ENCODE measurements at places on chromosomes 5 and 9.

- DNase-seq: no peak
These were observed 1141.0 kb downstream of the CDH12 start for GRCh38 chr5:21711866-21712758.

DNA sequence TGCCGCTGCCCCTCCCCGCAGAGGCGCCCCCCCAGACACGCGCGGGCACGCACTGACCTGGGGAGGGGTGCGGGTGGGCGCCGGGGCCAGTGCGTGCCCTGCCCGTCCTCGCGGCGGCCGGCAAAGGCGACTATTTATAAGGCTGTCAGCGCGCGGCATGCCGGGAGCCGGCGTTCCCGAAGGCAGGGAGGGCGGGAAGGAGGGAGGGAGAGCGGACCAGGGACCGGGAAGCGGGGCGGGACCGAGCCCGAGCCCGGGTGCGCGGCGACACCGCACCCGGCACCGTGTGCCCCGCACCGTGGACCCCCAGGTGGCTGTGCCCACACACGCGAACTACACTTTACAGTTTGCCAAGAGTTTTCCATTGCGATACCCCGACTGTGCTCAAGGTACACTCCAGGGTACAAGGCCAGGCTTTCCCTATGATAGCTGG is at the start of gene AK1:
AK1 (minus strand) TSS at position 110 of the 433 bp plus-strand sequence. CDS start 3,058 bp downstream, outside the sequence.
- peak; percentile 38 for DNase-seq

GRCh38 chr9:126636983-126637798 is 23.5 kb downstream of the LMX1B start:
- no peak for DNase-seq

GRCh38 chr9:37769995-37770394 is 14.9 kb downstream of the EXOSC3 start:
- DNase-seq: no peak

- DNase-seq: no peak
These were observed 174.6 kb downstream of the GDNF start for GRCh38 chr5:37665272-37665671.

DNA sequence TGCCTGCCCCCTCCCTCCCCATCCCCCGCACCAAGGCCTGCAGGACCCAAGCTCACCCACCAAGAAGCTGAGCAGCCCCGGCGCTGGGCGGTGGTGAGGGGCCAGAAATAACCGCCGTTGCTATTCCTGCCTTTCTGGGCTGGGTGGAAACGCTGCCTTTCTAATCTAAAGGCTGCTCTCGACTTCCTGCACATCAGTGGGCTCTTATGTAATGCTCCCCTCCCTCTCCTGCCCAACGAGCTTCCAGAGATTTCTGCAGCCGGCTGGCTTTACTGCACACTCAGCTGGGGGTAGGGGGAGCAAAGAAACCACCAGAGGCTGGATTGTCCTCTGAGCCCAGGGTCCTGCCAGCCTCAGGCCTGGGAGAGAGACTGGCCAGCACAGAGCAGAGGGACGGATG is 6.9 kb upstream of the EGR1 start:
- no peak for DNase-seq

- DNase-seq: no peak
These were observed 222.6 kb downstream of the TMEM161B start for GRCh38 chr5:88045931-88046461.

DNA sequence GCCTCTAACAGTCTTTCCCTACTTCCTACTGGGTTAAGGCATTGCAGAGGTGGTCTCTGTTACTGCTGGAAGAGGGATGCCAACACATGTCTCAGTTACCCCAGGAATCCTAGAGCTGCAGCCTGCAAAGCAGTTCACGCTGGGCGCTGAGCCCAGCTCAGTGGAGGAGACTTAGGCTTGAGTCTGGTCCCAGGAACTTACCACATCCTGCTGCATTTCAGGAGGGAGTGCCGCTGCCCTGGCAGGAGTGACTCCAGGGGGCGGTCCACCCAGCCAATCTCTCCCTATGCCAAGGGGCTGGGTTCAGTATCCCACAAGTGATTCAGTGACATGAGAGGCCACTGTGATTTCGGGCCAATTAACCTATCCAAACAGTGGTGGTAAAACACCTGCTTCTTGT is 7.6 kb downstream of the TTC16 start:
- no peak for DNase-seq

- no peak for DNase-seq
These were observed 355.9 kb downstream of the ADAMTS6 start for GRCh38 chr5:65125591-65126541.

GRCh38 chr9:93468763-93469456 is 15.5 kb upstream of the FAM120AOS start:
- peak; percentile 52 for DNase-seq

GRCh38 chr9:34556949-34557348 is 32.6 kb downstream of the CNTFR start:
- DNase-seq: no peak

DNA sequence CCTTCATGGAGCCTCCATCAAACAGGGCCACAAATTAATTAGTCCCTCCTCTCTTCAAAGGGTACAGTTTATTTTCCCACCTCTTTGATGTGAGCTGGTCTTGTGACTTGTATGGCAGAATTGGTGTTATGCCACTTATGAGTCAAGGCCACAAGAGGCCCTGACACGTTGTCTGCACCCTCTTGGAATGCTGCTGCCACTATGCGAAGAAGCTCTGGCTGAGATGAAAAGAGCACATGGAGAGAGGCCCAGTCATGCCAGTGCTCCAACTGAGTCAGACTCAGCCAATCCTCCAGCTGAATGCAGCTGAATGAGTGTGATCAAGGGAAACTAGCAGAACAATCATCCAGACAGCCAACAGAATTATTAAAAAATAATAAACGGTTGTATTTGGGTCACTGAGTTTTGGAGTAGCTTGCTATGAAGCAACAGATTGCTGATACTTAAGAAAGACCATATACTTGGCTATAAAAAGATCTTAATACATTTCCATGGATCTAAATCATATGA is 128.3 kb downstream of the MARCHF11 start:
- no peak for DNase-seq

DNA sequence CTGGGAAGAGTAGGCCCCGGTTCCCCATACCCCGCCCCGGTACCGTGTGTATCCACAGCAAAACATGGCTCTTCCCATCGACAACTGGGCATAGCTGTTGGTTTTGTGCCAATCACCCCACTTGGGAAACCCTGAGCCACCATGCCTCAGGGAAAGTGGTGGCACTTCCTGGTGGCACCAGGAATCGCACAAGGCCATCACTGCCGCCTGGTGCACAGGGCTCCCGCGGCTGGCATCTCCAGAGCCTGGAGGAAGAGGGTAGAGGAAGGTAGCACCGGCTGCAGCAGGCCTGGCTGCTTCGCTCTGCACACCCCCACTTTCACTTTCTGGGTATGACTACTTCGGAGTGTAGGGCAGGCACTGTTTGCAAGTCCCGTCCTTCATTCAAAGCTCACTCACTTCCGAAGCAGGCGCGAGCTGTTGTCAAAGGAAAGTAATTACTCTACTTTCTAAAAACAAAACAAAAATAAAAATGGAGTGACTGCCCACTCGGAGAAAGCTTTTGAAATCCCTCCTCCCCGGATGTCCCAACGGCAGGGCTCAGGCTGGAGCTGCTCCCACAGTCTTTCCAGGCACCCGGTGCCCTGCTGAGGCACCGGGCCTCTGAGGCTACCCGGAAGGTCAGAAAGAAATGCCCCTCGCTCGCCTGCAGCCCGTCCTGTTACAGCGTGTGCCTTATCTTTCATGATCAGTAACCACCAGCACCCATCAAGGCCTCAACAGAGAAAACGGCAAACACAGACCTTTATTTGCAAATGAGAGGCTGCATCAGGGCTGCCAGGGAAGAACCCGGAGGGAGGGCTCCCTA is 2.0 kb downstream of the BRD3 start:
- DNase-seq: peak; percentile 93

GRCh38 chr9:89408628-89409101 is 89.2 kb downstream of the SEMA4D start:
- DNase-seq: no peak

DNA sequence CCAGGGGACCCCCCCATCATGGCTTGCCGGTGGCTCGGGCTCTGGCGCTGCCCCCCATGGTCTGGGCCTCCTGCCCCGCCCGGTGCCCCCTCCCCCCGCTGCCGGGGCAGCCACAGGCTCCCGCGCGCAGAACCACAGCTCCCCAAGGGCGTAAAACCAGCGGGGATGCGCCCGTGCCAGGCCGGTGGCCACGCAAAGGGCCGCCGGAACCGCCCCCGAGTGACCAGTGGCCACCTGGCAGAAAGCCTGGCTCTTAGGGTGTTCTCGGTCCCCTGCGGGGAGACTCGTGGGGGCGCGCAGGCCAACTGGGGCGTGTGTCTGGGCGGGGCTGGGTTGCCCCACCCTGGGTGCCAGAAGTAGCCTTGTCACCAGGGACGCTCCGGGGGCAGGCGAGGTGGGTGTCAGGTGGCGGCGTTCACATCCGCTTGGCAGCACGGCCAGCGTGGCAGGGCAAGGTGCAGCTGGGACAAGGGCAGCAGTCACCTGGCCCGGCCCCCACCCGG is 515 bp upstream of the AGPAT2 start:
- DNase-seq: no peak

GRCh38 chr9:3894772-3895171 is 369.0 kb upstream of the RFX3 start:
- DNase-seq: no peak

All from suppressor macrophage treated with lipopolysaccharide for 4 hours (primary cell).